ENCODE measurements at places on chromosomes 12 and 14.

DNA sequence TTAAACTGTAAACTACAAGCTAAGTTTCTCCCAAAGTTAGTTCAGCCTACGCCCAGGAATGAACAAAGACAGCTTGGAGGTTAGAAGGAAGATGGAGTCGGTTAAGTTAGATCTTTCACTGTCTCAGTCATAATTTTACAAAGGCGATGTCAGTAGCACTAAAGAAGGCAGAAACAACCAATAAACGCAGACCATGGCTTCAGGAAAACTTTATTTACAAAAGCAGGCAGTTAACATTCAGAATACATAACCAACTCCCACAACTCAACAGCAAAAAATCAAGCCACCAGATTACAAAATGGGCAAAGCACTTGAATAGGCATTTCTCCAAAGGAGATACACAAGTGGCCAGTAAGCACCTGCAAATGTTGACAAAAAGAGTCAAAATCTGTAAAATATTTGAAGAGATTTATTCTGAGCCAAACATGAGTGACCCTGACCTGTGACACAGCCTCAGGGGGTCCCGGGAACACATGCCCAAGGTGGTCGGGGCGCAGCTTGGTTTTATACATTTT is 8.8 kb upstream of the ULK1 start:
- no peak for DNase-seq

GRCh38 chr14:99673305-99674063 is 10.6 kb upstream of the CYP46A1 start:
- no peak for DNase-seq

DNA sequence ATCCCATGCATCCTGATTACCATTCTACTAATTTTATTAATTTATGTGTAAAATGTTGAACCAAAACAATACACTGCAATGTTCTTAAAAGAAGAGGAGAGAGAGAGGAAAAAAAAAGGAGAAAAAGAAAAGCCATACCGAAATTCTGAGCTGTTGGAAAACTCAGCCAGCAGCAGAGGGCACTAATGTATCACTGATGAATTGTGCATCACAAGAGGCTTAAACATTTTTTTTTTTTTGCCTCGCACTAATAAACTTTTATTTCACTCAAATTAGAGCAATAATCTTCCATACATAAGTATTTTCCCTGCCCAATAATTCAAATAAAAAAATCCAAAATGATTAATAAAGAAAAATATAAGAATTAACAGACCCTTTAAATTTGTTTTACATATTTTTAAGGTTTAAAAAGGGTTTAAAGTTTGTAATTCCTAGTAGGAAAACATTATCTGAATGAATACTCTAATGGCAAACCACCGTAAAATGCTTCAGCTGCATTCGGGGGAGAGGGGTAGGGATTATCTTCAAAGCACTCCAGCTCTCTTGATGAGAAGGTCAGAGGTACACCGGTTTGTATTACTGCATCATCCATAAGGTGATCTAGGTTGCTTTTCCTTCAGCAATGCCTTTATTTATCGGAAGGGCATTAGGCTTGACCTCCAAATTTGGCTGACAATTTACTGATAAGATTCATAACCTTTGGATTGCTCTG is 41.9 kb downstream of the ATP23 start:
- peak; percentile 44 for DNase-seq

DNA sequence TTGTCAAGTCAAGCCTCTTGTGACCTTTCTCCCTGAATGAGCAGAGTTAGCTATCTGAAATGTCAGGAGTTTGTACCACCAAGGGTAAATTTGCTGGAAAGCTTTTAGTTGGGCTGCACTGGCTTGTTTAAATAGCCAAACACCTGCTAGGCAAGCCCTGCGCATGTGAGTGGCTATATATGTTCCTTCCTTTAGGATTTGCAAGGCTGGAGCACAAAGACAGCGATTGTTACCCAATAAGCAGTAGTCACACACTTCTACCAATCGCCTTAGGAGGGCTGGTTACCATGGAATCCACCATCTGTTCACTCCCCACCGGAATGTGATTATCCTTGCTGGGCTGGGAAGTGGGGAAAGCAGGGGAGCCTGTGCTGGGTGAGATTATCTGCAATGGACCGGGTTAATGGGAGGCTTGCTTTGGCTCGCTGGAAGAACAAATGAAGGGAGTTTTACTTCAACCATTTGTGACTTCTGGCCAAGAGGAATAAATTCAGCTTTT is 102.5 kb downstream of the FGD4 start:
- no peak for DNase-seq

DNA sequence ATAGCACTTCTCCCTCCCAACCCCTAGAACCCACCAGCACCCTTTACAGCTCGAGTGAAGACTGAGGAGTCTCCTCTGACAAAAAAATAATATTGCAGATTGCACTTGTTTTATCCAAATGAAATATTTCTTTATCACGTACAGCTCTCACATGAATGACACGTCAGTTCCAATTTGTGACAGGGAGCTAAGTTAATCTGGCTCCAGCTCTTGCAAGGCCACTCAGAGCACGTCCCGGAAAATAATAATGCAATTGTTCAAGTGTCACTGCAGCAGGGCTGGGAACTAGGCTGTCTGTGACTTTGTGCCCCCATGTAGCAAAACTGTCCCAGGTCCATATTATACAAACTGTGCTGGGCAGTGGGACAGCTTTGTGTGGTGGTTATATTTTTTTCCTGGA is 539.6 kb downstream of the VRK1 start:
- no peak for DNase-seq

DNA sequence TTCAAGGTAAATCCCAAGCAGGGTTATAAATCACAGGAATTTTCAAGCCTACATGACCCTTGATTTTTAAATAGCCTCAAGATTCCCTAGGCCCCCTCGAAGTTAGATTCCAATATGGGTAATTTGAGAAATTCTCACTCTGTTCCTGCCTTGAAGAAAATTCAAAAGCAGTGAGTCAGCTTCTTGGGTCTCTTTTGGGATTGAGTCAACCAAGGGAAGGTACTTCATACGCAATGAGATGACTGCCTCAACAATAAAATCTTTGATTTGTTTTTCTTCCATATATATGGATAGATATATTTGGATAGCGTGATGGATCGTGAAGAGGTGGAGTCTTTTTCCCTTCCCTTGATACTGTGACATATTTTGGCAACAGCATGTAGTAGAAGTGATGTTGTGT is 180.4 kb upstream of the ATP2B1 start:
- DNase-seq, result no peak

DNA sequence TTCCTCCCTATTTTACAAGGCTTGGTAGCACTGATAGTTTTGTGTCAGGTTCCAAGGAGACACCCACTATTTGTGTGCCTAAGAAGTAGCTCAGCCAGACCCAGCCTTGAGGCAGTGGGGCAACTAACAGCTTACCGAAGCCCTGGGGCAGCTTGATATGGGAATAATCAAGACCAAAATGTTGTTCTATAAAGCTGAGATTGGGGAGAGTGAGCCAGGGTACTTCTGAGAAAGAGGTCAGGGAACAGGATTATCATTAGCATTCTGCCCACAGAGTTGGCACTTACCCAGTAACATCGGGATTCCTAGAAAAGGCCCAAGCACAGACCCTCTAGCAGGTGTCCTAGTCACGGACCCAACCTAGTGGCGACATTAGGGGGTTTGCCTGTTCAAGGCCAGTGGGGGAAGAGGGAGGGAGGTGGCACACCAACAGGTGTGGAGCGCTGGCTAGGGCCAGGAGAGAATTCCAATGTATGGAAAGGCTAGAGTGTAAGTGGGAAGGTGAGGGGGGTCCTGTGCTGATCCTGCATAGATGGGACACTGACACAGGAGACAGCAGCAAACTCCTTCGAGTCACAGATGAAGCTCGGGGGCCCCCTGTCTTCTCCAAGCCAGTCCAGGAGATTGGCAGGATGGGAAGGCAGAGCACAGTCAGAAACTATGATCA is 4.9 kb downstream of the PPP1R3E start:
- no peak for DNase-seq

- DNase-seq, result peak; percentile 39
Observed at GRCh38 chr12:104219908-104220404, 4.4 kb downstream of the TXNRD1 start.

- DNase-seq, result peak; percentile 44
Observed at GRCh38 chr12:24222968-24223367, 273.5 kb upstream of the SOX5 start.

DNA sequence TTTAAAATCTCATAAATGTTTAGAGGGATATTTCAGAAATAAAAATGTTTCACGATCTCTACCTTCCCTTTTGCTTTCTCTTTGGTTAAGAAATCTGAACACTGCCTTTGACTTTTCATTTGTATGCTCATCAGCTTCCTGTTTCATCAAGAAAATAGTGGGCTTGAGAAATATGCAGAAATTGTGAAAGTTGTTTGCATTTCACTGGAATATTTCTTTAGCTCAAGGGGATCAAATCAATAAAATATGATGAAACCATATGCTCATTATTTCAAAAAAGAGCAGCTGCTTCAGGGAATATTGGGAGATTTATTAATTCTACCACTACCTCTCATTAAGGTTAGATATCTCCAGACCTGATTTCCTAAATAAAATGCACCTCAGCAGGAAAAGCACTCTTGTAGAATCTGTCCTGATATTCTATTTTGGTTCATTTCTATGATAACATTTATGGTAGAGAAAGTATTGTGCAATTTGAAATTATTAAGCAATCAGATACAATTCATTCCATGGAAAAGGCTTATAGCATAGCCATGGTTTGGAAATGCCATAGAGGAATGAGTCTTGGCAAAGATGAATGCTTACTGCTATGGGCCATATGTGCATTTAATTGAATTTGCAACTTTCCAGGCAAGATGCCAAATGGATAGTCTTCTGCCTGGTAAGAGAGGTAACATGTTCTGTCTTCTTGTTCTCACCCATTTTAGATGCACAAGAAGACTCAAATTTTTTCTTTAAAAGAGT is 212.6 kb upstream of the SLC16A7 start:
- no peak for DNase-seq

DNA sequence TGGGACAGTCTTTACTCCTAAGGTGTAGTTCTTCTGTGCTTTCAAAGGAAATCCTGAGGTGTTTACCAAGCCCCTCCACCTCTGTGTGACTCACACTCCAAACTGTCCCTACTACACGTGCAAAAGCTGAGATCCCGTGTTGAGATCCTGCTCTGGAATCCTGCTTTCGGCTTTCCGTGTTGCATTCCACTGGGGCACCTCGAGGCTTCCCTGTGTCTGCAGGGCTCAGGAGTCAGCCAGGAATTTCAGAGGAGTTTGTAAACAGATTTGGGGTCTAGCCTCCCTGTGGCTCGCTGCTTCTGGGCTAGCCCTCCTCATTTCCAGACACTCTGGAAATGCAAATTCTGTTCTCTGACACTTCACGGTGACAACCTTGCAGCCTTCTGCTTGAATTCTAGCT is 48.4 kb downstream of the CACNA2D4 start:
- DNase-seq, result no peak

GRCh38 chr12:72330301-72330700 is 58.1 kb downstream of the TRHDE start:
- DNase-seq, result no peak

DNA sequence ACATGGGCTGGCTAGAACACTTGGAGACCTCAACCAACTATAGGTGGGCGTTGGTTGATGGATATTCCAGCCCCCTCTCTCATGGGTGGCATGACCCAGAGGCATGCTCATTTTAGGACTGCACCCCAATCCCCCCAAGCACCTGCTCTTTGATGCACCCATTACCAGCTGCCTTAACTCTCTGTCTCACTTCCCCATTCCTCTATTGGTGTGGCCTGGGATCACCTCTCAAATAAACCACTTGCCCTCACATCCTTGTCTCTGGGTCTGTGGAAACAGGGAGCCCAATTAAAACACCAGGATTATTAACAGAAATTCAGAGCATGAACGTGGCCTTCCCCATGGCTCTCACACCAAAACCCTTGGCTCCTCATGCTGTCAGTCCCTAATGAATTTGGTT is 202.3 kb upstream of the NOS1 start:
- no peak for DNase-seq

GRCh38 chr12:20830456-20830855 is 20.0 kb downstream of the SLCO1B3 start:
- no peak for DNase-seq

GRCh38 chr12:50537538-50537919 is 32.7 kb downstream of the DIP2B start:
- no peak for DNase-seq

DNA sequence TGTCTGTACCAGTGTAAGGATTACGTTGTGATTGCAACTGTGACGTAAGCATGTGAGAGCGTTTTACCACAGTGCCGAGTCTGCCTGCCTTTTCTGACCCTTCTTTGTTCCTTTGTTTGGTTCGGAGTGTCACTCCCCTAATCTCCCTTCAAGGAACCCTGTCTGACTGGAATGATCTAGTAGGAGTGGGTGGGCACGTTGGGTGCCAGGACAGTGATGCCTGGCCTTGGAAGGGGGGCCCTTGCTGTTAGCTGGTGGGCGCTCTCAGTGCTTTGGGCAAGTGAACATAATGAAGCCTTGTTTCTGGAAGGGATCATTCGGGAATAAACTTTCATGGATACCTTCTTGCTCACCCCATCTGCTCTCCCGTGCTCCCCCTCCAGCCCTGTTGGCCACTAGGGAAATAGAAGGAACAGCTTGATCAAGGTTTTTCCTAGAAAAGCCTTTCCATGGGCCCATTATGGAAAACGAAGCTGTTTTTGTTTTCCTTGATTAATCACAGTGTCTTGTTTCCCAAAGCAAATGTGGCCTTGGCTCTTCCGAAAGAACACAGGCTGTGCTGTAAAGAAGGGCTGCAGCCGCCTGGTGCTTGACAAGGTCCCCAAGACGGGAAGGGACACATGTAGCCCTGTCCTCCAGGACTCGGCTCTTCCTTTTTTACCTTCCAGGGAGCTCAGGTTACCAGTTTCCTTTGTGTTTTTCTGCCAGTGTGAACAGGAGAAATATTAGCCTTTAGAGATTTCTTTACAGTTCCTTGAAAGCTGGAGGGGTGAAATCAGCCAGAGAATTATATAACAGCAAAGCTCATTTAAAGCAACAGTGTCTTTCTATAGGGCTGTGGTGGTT is 215.5 kb downstream of the CRADD start:
- DNase-seq, result no peak

DNA sequence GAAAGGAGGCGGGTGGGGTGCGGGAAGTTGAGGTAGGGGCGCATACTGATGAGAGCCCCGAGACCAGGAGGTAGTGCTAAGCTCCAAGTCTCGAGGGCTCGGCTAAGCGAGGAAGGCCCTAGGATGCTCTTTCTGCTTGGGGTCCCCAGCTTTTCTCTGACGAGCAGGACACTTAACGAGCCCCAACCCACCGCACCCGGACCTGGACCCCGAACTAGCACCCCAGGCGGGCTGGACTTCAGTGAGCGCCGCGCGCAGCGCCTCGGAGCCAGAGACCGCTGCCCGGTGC is 4.7 kb upstream of the C1QL4 start:
- DNase-seq, result no peak

GRCh38 chr14:65195042-65195719 is 92.9 kb upstream of the MAX start:
- no peak for DNase-seq

- DNase-seq, result peak; percentile 0
Observed at GRCh38 chr14:33432407-33433023, 493.8 kb downstream of the NPAS3 start.

DNA sequence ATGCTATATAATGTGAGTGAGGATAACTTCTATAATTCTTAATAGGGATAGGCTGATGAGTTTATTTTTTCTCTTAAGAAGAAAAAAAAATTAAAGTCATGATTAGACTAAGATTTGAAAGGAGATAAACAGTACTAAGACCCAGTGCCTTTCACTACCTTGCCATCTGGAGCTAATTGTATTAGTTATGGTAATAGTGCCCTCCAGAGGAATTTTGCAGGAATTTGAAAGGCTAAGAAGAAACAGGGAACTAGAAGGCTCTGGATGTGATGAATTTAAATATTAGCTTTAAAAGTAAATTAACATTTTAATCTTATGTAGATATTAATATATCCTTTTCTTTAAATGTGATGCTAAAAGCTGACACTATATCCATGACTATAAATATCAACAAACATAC is 36.6 kb upstream of the PIK3C2G start:
- peak; percentile 38 for DNase-seq
